ENCODE measurements at places on chromosomes 11 and 22. TPM values are rescaled to one million over a fixed set of nuclear protein-coding genes. Genes with fewer than 3 reads are reported as not detected.

OR51B5 gene
- not detected for total RNA-seq

FGF19 gene
- not detected for total RNA-seq

SIK2 gene
- total RNA-seq, result 8.6 TPM

C11orf87 gene
- total RNA-seq, result not detected

CRYBA4 gene
- total RNA-seq, result not detected

SLC15A3 gene
- 1.9 TPM for total RNA-seq

OR51I1 gene
- total RNA-seq, result not detected

IFITM10 gene
- 2.9 TPM for total RNA-seq

RHBDD3 gene
- total RNA-seq, result 36.9 TPM

TRIM22 gene
- total RNA-seq, result 5.1 TPM

CD3D gene
- not detected for total RNA-seq

SLC29A2 gene
- total RNA-seq, result 5.2 TPM

DDI1 gene
- total RNA-seq, result not detected

SCGB1C1 gene
- total RNA-seq, result not detected

CLMP gene
- total RNA-seq, result 10.6 TPM

Measured in mesangial cell (primary cell).